ENCODE measurements at places on chromosomes 7 and 10.

GRCh38 chr10:29210266-29210868, 78.5 kb upstream of the LYZL1 start:
- no peak for DNase-seq

DNA sequence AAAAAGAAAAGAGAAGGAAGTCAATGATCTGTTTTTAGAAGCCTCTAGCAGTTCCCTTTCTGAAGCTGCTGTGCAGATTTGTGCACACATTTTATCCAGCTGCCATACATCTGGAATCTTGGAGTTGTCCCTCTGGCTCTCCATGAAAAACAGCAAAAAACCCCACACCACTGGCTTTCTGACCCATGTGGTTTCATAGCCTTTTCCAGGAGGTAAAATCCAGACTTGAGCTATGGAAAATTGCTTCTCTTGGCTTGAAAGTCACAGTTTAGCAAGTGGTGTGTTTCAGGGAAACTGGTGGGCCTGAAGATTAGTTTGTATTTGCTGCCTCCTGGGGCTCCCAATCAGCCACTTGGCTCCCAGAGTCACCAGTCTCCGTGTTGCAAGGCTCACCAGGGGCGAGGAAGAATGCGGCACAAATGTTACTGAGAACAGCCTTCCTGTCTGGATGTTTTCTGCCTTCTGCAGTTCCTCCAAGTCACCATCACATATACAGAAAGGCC, 50.1 kb upstream of the ADRB1 start:
- no peak for DNase-seq

GRCh38 chr7:7739204-7740036, 21.0 kb upstream of the RPA3 start:
- DNase-seq, result peak; percentile 49

DNA sequence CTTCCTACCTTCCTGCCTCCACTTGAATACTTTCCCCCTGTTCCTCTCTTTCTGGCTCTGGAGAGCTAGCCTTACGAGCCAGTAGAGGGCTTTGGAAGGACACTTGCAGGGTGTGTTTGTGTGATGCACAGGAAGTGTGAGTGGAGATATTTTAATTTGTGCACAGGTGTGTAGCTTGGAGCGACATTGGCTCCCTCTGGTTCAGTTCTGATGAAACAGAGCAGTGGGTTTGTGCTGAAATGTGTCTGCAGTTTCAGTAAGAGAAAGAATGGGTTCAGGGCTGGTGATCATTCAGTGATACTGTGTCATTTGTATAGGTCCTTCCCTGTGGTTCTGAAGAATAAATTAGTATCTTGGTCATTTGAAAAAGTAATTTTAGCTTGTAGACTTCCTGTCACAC, 86.9 kb downstream of the SND1 start:
- peak; percentile 30 for DNase-seq

- no peak for DNase-seq
Measured at GRCh38 chr10:29102636-29103035, 186.2 kb upstream of the LYZL1 start.

- peak; percentile 5 for DNase-seq
Measured at GRCh38 chr10:84214612-84215235, 10.6 kb downstream of the LRIT2 start.

GRCh38 chr7:20229646-20230500, 12.7 kb upstream of the MACC1 start:
- no peak for DNase-seq

DNA sequence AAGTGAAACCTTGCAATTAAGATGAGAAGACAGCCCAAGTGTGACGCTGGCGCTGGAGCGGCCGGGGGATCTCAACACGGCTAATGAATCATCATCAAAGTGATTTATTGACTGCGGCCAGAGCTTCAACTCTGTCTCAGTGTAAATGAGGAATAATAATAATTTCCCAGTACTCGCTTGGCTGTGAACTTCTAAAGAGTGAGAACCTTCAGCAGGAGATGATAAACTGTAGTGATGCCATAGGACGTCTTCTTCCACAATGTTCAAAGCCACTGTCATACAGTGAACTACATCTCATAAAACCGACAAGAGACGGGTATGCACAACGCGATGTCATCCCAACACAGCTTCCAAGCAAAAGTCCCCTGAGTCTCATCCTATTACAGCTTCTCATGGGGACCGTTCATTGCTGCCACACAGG, 123.6 kb upstream of the NOBOX start:
- peak; percentile 46 for DNase-seq

DNA sequence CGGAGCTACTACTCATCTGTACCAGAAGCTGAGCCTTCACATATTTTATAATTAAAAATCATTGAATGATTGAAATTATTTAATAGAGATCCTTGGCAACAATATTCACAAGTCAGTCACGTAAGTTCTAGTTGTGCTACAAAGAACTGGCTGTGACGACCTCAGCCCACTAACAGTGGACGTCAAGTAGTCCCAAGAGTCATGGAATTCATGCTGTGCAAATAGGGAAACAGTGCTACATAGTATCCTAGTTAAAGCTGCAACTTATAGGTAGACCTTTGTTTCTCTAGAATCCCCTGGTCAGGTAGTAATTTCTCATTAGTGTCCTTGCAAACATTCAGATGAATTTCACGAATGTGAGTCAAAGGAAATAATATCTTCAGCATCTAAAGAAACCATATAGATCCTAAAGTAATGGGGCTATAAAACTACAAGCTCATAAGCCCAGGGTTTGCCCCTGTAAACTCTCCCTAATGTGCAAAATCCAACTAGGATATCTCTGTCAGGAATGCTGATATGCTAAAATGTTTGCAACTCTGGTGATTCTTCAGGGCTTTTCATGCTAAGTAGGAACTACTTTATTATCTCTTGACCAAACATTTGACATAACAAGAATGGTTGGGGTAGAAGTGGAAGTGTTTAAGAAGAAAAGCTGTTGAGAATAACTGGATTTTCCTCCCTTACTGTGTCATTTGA, 31.2 kb downstream of the CFAP69 start:
- no peak for DNase-seq

DNA sequence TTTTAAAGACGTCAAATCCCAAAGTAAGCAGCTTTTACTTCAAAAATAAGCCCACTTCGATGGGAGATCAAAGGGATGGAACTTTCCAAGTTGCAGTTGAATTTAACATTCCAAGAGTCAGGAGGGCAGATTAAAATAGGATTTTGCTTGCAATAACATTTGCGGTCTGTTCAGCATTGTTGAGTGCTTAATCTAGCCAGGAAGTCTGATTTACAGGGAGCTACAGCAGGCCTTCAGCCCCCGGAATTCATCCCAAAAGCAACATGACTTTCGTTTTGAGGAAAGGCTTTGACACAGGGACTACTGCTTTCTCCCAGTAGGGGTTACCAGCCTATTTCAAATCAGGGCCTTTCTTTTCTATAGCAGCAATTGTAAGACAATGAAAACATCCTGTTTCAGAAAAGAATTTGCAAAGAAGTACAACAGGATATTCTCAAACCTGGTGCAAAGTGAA, 279.6 kb upstream of the PITRM1 start:
- DNase-seq, result no peak

DNA sequence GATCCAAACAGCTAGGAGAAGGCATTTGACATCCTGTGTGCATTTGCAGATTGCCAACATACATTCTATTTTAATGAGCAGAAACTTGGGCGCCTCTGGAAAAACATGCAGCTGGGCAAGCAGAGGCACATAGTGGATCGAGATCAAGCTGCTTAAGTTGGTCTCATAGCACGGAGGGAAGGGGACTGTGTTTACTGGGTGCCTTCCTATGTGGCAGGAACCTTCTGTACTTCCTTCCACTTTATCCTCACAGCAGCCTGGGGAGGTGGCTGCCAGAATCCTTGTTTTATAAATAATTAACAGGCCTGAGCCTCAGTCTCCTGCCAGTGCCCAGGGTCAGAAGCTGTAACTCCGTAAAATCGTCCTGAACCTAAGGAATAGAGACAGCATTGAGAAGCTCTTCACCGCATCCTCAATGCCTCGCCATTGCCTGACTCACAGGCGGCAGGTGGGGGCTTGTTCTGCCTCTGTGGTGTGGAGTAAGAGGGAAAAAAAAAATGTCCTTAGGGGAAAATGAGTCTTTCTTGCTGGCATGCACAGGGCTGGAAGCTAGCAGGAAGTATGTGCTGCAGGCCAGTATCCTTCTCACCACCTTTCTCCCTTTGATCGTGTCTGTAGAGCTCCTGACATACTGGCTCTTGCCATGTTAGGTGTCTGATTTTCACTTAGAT, 6.2 kb downstream of the VWA2 start:
- DNase-seq, result no peak

- no peak for DNase-seq
Measured at GRCh38 chr10:68618234-68618633, 58.1 kb downstream of the TET1 start.

DNA sequence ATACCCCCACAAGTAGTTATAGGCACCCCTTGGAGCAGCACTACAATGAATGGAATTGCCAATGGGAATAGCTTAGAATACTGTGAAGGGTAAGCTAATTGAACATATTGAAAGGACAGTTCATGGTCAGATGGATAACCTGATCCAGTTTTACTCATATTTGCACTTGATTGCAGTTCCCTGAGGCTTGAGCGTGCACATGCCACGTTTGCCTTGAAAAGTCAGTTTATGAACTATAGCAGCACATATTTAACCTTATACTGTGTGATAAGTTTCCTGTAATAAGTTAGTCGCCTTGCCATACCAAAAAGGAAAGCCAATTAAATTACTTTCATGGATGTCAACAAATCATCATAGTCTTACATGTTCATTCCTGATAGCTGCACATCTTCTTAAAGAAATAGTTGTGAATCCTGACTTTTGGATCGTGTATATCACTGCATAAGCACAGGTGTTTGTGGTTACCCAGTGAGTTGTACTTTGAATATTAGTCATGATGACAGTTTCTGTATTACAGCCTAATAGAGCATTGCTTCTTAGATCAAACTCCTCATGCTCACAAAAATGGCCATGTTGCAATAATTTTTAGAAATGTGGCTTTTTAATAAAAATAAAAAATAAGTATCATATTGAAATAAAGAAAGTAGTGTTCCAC, 21.6 kb downstream of the DNTT start:
- DNase-seq, result no peak

DNA sequence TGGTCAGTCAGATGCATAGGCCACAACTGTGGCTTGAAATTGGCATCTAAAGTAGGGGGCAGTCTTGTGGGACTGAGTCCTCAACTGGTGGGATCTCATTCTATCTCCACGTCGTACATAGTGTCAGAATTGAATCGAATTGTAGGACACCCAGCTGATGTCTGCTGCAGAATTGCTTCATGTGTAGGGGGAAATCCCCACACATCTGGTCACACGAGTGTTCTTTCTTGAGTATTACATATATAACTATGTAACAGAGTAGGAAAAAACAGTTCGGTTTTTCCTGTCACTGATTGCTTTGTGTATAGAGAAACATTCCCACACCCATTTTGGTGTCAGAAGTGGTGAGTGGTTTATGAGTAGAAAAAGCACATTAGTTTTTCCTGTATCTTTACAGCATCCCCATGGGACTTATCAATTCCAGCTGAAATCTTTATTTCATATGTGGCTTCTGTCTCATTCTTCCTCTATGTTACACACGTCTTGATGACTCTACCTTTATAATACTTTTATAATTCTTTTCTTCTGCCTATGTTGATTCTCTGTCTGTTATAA, 79.4 kb upstream of the PCGF5 start:
- no peak for DNase-seq

- peak; percentile 3 for DNase-seq
Measured at GRCh38 chr10:32048282-32048681, 7.9 kb downstream of the KIF5B start.

DNA sequence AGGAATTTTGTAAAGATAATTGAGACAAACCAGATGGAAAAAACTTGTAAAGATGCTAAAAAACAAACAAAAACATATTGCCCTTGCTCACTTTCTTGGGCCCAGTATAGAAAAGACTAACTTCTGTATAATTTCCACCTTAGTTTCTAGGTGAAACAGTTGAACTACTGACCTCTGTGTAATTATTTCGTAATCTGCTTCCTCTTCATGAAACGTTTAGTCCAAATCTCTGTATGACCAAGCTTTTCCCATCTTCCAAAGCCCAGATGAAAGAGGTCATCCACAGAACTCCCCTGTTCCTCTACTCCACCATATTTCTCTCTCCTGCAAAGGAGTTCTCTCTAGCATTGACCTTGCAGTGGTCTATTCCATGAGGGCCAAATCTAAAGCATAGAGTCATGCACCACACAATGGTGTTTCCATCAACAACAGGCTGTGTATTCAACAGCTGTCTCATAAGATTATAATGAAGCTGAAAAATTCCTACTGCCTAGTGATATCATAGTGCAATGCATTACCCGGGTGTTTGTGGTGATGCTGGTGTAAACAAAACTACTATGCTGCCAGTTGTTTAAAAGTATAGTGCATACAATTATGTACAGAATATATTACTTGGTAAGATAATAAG, 647.6 kb downstream of the TNS3 start:
- no peak for DNase-seq

- DNase-seq, result peak; percentile 15
Measured at GRCh38 chr10:21427804-21428481, 97.5 kb downstream of the SKIDA1 start.

DNA sequence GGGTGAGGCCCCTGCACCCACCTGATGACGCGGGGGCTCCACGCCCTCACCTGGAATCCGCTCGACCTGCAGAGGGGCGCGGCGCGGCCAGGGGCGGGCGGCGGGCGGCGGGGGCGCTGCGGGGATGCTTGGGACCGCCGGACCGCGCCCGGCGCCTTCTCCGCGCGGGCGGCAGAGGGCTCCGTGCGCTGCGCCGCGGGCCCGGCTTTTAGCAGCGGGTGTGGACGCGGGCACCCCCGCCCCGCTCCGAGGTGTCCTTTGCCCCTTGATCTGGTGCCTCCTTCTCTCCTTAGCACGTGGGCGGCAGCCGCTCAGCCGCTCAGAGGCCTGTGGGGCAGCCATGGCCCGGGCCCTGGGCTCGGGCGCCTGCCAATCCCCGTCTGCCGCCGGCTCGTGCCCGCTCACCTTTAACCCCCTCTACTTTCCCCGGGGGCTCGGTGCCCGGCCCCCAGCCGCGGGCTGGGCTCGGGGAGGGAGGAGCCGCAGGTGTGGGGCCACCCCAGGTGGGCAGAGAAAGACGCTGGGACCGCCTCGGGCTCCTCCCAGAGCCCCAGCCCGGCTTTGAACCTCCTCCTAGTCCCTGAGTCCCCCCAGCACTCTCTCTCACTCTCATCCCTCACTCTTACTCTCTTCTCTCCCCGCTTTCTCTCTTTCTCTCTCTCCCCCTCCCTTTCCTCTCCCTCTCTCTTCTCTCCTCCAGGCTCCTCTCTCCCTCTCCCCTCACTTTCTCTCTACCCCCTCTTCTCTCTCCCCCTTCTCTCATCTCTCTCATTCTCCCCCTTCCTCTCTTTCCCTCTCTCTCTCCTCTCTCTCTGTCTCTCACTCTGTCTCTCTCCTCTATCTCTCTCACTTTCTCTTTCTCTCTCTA, 19.7 kb upstream of the VPS37D start:
- peak; percentile 86 for DNase-seq

All from NCI-H69 (cell line).